ENCODE measurements at places on chromosomes 4 and X. TPM values are rescaled to one million over a fixed set of nuclear protein-coding genes. Genes with fewer than 3 reads are reported as not detected.

- H3K4me1 ChIP-seq = no peaks in the 10 kb centered on the region
- DNase-seq = no peak
- no peak overlapping the region for H3K27ac ChIP-seq
- H3K4me3 ChIP-seq = no peak overlapping the region
- no peaks in the 10 kb centered on the region for H3K36me3 ChIP-seq
- H3K27me3 ChIP-seq = no peaks in the 10 kb centered on the region
Observed at GRCh38 chr4:51958199-51958968, 61.8 kb downstream of the LRRC66 start.

DNA sequence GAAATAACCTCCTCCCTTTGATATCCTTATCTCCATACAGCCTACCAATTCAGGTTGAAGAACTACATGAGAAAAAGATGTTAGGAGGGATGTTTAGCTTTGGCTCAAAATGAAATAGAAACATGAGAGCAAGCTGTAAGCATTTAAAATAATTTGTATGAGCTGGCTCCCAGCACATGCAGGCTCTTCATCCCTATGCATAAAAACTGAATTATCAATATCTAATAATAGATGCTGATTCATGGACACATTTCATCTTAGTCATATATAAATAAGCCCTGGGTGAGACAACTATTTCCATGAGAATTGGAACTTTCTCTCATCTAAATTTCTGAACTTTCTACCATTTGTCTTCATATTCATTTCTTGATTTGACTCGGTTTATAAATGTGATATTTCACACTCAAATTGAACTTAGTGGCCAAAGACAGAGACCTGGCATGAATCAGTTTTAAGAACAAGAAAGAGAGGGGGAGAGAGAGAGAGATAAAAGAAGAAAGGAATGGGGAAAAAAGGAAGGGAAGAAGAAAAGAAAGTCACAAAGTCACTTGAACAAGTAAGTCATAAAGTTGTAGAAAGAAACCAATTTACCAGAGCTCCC is 48.9 kb upstream of the GPR174 start:
- H3K27me3 ChIP-seq = no peaks in the 10 kb centered on the region
- no peaks in the 10 kb centered on the region for H3K4me1 ChIP-seq
- H3K27ac ChIP-seq = peak overlapping the region; percentile 27
- H3K36me3 ChIP-seq = no peaks in the 10 kb centered on the region
- H3K4me3 ChIP-seq = no peak overlapping the region
- DNase-seq = no peak

The NCBP2L gene
- not detected for total RNA-seq

GRCh38 chrX:109660435-109661143 is 35.6 kb upstream of the KCNE5 start:
- H3K27ac ChIP-seq = no peak overlapping the region
- no peak overlapping the region for H3K4me3 ChIP-seq
- no peaks in the 10 kb centered on the region for H3K4me1 ChIP-seq

The POU3F4 gene
- not detected for total RNA-seq

DNA sequence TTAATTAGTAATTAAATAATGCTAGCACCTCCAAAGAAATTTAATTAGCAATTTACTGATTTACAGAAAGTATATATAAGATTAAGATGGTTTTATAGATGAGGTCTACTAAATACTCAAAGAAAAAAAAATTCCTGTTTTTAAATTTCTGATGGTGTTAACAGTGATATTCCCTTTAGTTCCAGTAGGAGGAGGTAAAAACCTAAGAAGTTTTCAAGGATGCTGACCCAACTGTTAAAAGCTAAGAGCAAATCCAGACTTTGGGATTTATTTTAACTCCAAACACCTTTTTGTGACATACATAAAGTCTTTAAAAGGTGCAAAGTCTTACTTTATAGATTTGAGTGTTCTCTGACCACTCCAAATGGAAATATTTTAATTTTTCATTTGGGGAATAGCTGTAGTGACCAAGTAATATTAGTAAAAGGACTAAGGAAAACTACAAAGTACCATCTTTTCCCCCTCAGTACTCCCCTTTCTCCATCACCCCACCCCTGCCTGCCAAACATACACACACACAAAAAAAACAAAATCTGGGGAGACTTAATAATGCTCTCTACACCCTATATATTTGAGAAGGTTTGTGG is 34.2 kb upstream of the CSN1S1 start:
- no peak overlapping the region for H3K27ac ChIP-seq
- H3K4me1 ChIP-seq = no peaks in the 10 kb centered on the region

- DNase-seq = no peak
- peaks cover 51% of the 10 kb centered on the region for H3K4me1 ChIP-seq
- H3K27me3 ChIP-seq = no peaks in the 10 kb centered on the region
Observed at GRCh38 chr4:82371497-82371896, 2.3 kb downstream of the HNRNPD start.

GRCh38 chr4:152734015-152734698 is 45.4 kb downstream of the TIGD4 start:
- DNase-seq = no peak
- no peaks in the 10 kb centered on the region for H3K36me3 ChIP-seq
- no peaks in the 10 kb centered on the region for H3K27me3 ChIP-seq
- H3K4me3 ChIP-seq = no peak overlapping the region
- no peak overlapping the region for H3K27ac ChIP-seq

The MAD2L1 gene
- total RNA-seq = 0.45 TPM

DNA sequence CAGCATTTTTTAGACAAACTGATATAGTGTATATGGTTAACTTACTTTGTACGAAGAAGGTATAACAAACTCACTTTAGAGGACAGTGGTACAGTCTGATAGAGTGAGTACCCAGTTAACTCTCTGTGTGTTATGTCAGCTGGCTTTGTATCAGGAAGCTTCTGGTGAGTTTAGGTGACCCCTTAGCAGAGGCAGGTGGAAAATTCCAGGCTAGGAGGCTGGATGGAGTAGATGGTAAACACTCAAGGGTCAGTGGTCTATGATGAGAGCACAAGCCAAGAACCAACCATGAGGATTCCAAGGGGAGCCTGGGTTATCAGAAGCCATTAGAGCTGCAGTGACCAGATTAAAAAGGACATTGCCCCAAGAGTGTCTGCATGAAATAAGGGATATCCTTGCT is 227.3 kb upstream of the CENPE start:
- DNase-seq = no peak
- no peak overlapping the region for H3K27ac ChIP-seq
- H3K36me3 ChIP-seq = no peaks in the 10 kb centered on the region
- peaks cover 6% of the 10 kb centered on the region for H3K4me1 ChIP-seq
- no peak overlapping the region for H3K4me3 ChIP-seq
